ENCODE measurements at places on chromosomes 16 and 17.
A peak's percentile ranks its signal among the peaks of the same experiment; 100 is the strongest.

DNA sequence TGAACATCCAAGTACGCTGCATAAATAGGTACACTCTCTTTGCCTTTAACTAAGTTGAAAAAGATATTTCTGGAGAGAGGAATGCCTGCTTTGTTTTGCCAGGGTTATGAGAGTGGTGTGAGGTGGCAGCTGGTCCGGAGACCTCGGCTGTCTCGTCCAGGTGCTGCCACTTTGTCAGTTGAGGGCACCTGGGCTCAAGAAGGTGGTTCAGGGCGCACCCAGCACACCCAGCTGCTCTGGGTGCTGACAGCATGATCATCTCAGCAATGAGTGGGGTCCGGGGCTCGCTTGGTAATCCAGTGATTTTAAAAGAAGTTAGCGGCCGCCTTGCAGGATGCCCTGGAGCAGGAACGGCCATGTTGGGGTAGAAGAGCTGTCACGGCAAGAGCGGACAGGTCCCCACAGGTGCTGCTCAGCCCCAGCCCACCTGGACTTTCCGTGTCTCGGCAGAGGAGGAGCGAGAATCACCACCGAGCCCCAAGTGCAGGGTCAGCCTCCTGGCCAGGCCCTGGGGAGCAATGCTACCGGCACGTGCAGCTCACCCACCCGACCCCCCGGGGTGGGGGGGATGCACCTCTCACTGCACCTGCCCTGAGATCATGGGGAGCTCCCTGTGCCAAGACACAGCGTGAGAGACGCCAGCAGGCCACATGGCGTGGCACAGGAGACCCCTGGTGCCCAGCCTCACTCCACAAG is 67.4 kb upstream of the CHMP6 start:
- DNase-seq = no peak

- no peak for DNase-seq
These were observed 31.8 kb downstream of the USP7 start for GRCh38 chr16:8931859-8932258.

DNA sequence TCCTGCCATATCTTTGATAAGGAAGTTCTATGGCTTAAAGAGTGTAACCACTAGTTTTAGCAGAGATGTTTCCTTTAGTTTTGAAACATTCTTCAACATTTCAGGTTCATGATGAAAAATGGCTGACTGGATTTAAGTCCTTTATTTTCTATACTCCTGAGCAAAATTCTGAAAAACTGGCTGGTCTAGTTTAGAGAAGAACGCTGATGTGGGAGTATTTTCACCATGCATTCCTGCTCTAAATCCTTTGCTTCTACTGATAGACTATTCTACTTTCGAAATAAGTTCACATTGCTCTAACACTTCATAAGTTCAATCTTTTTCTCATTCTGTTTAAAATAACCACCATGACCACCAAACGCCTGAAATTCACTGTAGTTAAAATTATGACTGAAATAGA is 281.9 kb downstream of the FTO start:
- no peak for DNase-seq

DNA sequence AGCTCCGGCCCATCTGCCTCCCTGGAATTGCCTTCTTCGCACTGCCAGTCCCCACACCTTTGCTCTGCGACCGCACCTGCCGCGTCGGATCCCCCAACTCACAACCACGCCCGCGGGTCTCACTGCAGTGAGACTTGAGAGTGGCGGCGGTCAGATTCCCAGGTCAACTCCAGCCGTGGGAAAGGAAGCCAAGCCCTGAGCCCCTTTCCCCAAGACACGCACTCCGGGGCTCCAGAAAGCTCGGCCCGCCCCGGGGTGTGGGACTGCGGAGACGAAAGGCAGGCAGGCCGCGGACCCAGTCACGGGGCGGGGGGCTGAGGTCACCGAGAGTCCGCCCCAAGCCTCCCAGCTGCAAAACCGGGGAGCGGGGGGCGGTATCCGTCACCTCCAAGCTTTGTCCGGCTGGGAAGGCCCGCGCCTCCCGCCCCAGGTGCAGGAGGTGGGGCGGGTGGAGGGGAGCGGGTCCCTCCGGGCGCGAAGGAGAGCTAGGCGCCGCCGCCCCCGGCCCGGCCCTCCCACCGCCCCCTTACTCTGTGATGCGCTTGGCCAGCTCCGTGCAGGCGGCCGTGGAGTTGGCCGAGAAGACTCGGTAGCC is 615 bp downstream of the PRPSAP1 start:
- DNase-seq = peak; percentile 6

DNA sequence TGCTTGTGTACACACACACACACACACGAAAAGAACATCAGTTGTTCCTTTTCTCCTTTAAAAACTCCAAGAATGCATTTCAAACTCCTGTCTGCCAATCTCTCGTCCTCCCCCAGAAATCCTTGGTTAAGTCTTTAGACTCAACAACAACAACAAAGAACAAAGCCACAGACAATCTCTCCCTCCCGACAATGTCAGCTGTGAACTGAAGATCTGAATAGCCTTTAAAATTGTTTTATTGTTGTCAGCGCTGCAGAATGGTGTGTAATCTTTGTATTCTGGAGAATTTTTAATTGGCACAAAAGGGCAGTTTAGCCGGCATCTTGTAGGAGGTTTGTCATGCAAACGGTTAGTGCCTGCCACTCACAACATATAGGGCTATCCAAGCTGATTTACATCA is 219.5 kb downstream of the MSI2 start:
- no peak for DNase-seq

GRCh38 chr16:89087922-89088497 is 5.6 kb upstream of the ACSF3 start:
- no peak for DNase-seq

- DNase-seq = no peak
These were observed 35.1 kb downstream of the MFSD11 start for GRCh38 chr17:76772842-76773525.

GRCh38 chr17:7440113-7440833 is 961 bp downstream of the FGF11 start:
- no peak for DNase-seq

DNA sequence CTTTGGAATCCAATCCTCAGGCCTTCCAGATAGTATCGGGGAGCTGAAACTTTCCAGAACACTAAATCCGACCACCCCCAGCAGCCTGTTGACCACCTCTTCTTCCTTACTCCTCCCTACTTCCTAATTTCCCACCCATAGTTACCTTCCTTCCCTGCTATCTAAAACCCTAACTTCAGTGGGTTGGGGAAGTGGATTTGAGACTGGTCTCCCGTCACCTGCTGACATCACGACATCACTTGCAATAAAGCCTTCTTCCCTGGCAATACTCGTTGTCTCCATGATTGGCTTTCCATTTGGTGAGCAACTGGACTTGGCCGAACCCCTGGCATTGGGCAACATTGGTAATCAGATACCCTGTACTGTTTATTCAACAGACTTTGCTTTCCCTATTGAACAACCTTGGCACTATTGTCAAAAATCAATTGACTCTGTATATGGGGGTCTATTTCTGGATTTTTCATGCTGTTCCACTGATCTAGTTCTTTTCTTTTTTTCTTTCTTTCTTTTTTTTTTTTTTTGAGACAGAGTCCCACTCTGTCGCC is 11.8 kb upstream of the FOXK2 start:
- no peak for DNase-seq

GRCh38 chr16:30766933-30767284 is 4.8 kb downstream of the RNF40 start:
- DNase-seq = no peak

DNA sequence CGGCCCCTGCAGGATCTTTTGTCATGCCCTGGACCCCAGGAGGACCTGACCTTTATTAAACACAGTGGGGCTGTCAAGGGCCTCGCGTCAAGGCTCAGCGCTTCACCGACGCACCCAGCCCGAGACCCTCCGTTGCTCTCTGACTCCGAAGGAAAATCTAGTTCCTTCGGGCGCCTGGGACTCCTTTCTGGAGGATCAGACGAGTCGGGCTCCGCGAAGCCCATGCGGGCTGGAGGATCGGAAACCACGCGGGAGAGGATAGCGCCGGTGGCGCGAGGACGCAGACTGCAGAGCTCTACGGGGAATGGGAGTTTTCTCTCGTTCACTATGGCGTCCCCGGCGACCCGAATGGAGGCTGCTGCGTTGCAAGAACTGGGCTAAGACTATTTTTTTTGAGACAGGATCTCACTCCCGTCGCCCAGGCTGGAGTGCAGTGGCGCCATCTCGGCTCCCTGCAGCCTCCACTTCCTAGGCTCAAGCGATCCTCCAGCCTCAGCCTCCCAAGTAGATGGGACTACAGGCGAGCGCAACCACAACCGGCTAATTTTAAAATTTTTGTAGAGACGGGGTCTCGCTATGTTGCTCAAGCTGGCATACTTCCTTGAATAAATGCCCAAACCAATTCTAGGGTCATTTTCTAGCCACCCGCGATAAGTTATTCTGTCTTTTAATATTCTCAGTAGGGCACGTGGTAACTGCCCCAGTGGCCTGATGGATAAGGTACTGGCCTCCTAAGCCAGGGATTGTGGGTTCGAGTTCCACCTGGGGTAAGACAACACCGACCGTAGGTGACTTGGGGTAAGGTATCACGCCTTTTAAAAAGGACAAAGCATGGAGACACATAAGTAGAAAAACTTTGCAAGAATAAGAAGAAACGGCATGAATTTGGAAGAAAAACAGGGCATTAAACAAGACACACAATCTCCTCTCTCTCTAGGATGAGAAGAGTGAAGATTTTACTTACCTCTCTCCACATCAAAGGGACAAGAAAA is 5.5 kb downstream of the OR1F1 start:
- DNase-seq = no peak

- DNase-seq = no peak
These were observed 662.0 kb downstream of the WWOX start for GRCh38 chr16:78761427-78761826.

DNA sequence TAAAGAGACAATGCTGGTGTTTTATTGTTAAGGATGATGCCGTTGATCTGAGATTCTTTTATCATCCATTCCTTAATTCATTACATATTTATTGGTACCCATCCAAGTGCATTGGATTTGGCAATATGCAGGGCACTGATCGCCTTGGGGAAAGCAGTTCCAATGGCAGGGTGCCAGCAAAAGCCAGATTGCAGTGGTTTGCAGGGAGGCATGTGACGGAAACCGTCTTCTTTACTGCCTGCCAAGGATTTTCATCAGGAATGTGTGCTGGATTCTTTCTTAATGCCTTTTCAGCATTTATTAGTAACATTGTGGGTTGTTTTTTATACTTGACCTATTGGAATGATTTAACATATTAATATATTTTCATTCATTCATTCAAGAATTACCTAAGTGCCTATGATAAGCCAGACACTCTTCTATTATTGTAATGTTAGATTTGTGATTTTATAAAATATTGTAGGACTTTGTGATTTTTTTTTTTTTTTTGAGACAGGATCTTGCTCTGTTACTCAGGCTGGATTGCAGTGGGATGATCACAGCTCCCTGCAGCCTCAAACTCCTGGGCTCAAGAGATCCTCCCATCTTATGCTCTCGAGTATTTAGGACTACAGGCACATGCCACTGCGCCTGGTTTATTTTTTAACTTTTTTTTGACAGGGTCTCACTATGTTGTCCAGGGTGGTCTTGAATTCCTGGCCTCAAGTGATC is 93.4 kb upstream of the TNRC6A start:
- no peak for DNase-seq

- no peak for DNase-seq
These were observed 345 bp downstream of the TSC2 start for GRCh38 chr16:2048116-2048543.

DNA sequence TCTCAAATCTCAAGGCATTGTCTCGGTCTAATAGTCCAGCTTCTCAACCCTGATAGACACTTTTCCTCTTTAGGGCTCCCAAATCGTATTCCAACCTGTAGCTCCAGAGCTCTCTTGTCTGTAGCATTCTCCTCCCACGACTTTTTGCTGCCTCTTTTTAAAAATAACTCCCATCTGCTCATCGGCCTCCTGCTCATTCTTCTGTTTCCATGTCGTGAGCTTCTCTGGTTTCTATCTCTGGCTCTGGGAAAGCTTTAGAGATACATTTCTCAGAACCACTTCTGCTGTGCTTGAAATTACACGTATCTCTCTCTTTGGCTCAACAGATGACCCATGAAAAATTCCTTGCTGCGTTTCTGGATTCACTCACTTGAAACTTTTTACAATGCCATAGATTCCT is 609.6 kb upstream of the C16orf82 start:
- DNase-seq = no peak

DNA sequence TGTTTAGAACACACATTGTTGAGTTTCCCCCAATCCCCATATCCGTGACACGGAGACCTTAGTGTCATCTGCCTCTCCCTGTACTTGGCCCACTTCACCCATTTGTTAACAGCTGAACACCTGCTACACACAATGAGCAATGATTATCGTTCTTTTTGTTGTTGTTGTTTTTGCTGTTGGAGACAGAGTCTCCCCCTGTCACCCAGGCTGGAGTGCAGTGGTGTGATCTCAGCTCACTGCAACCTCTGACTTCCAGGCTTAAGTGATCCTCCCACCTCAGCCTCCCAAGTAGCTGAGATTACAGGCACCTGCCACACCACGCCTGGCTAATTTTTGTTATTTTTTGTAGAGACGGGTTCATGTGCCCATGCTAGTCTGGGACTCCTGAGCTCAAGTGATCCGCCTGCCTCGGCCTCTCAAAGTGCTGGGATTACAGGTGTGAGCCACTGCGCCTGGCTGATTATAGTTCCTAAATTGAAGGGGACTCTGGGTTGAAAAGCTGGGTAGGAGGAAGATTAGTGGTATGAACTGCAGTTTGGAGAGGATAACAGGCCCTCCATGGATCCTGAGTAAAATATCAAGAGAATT is 21.6 kb downstream of the NDE1 start:
- DNase-seq = no peak

- DNase-seq = no peak
These were observed 320.5 kb downstream of the SNX29 start for GRCh38 chr16:12296991-12297390.

GRCh38 chr17:39123627-39124026 is 27.8 kb downstream of the PLXDC1 start:
- DNase-seq = no peak

GRCh38 chr16:50273888-50274325 is 7.6 kb downstream of the ADCY7 start:
- no peak for DNase-seq

DNA sequence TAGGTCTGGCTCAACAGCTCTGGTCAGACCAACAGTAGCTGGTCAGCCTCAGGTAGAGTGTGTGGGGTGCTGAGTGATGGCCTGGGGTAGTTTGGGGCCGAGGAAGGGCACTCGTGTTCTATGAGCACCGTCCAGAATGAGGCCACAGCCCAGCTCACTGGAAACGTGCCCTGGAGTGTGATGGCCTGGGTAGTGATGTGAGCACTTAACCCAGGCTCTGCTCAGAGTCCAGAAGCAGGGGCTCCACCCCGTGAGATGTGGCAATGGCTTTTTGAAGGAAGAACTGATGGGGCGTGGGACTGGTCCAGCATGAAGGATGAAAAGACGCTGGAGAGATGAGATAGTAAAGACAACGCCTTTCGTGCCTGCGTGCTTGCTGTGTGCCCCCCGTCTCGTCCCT is 35.3 kb downstream of the NTN1 start:
- DNase-seq = no peak

GRCh38 chr16:72689851-72690250 is 358.1 kb downstream of the ZFHX3 start:
- no peak for DNase-seq
